H7 (cell line): ENCODE measurements at places on chromosomes 4 and X. TPM values are rescaled to one million over a fixed set of nuclear protein-coding genes. Genes with fewer than 3 reads are reported as not detected.

DNA sequence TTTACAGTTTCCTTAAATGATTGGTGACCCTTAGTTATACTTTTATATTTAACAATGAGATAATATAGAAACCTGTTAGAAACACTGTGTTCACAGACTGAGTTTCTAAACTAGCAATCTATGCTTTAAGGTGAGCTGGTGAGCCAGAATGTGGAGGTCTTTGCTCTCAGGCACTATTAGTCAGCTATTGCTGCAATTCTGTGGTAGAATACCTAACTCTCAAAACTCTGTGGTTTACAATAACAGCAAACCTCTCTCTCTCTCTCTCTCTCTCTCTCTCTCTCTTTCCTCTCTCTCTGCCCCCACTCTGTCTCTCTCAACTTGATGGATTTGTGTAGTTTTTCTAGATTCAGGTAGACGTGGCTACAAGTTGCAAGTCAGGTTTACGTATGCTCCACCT lies 17.6 kb upstream of the LCORL start:
- no peak for DNase-seq

DNA sequence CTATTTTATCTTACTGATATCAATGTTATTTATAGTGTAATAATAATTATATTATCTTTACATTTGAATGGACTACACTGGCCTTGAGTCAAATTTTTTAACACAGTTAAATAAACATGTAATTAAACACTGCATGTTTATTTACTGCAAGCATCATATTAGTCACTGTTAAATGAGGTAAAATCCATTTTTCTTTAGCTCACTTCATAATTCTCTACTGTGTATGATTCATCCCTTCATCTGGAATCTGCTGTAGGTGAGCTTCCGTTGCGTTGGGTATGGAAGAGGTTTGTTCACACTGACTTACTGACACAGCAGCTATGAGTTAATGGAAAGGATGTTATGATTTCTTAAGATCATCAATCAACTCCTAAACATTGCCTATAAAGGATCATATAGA lies 572.3 kb downstream of the PCDH11X start:
- DNase-seq = no peak

- DNase-seq = no peak
These were observed 79.9 kb upstream of the MAP3K15 start for GRCh38 chrX:19595043-19595677.

MAGEB2 gene
- total RNA-seq = 0.35 and 1.0 TPM in 2 replicates

GRCh38 chr4:73487233-73487632 lies 5.7 kb downstream of the AFM start:
- DNase-seq = no peak

GRCh38 chrX:111555406-111555958 lies 44.0 kb downstream of the SERTM2 start:
- no peak for DNase-seq

- no peak for DNase-seq
These were observed 941.2 kb upstream of the TENM3 start for GRCh38 chr4:181301735-181302710.

FAM149A gene
- 13.9 and 19.2 TPM in 2 replicates for total RNA-seq

TMEM31 gene
- 0.28 TPM in 1 of 2 replicates, not detected in the other for total RNA-seq

DNA sequence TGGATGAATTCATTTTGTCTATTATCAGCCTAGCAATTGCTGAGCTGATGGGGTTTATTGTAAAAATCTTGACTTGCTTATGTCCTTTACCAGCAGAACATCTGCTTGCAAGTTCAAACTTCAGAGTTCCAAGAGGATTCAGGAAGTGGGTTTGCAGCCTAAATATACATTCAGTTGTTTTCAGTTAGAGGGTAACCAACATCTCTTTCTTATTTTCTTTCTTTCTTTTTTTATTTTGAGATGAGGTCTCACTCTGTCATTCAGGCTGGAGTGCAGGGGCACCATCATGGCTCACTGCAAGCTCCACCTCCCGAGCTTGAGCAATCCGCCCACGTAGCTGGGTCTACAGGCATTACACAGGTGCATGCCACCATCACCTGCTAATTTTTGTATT lies 31.4 kb upstream of the FHL1 start:
- no peak for DNase-seq

DNA sequence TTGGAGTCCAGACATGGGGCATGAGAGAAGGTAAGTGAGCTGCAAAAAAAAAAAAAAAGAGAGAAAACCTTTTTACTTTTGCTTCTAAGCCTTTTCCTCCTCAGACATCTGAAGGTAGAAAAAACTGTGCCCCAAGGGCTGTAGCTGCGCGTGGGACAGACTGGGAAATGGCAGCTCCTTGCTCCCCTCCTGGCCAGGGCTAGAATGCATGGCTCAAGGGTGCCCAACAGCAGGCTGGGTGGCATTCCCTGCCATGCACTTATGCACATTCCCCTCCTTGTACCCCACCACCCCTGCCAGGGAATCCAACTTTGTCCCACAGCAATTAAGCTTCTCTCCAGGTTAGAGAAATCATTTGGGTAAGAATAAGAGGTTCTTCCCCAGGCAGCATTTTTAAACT lies 421.2 kb downstream of the TRAM1L1 start:
- DNase-seq = no peak

RAB33A gene
- 0.81 TPM in 1 of 2 replicates, not detected in the other for total RNA-seq

DNA sequence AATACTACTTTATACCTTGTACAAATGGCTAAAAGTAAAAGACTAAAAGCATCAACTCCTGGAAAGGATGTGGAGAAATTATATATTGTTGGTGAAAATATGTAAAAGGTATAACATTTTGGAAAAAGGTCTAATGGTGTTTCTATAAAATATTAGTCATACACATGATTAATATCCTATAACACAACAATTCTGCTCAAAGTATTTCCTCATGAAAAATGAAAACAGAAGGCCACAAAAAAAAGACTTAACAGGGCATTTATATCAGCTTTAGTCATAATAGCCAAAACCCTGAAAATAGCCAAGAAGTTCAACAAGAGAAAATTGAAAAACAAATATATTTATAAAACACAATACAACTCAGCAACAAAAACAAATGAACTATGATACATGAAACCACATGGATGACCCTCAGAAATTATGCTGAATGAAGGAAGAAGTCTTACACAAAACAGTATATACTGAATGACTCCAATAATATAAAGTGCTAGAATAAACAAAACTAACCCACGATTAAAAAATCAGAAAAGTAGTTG lies 38.8 kb downstream of the TBCK start:
- no peak for DNase-seq

DNA sequence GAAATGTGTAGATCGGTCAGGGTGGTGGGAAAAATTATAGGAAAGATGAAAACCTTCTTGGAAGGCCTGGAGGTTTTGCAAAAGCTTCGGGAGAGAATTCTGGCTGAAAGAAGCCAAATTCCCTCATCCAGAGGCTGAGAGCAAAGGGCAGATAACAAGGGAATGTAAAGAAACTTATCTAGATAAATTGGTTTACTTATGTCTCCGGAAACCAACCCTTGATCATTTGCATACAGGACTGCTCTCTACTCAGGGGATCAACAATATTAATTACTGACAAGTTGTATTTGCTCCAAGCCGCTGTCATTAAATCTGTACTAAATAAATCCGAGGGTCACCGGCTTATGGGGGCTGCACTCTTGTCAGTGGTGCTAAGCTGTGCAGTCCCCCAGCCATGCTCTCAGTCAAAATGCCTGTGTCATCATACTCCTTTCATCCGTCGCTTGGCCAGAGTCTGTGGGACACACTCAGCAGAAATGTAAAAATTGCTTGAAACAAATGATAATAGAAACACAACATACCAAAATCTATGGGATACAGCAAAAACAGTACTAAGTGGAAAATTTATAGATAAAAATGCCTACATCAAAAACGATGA lies 715.7 kb downstream of the KCTD8 start:
- no peak for DNase-seq

GRCh38 chr4:88722276-88722780 lies 24.7 kb upstream of the NAP1L5 start:
- no peak for DNase-seq

CSN2 gene
- total RNA-seq = not detected in 2 replicates

DMRTC1 gene
- not detected in 2 replicates for total RNA-seq

GRCh38 chrX:31540313-31540712 lies 468.5 kb upstream of the FTHL17 start:
- DNase-seq = no peak

DNA sequence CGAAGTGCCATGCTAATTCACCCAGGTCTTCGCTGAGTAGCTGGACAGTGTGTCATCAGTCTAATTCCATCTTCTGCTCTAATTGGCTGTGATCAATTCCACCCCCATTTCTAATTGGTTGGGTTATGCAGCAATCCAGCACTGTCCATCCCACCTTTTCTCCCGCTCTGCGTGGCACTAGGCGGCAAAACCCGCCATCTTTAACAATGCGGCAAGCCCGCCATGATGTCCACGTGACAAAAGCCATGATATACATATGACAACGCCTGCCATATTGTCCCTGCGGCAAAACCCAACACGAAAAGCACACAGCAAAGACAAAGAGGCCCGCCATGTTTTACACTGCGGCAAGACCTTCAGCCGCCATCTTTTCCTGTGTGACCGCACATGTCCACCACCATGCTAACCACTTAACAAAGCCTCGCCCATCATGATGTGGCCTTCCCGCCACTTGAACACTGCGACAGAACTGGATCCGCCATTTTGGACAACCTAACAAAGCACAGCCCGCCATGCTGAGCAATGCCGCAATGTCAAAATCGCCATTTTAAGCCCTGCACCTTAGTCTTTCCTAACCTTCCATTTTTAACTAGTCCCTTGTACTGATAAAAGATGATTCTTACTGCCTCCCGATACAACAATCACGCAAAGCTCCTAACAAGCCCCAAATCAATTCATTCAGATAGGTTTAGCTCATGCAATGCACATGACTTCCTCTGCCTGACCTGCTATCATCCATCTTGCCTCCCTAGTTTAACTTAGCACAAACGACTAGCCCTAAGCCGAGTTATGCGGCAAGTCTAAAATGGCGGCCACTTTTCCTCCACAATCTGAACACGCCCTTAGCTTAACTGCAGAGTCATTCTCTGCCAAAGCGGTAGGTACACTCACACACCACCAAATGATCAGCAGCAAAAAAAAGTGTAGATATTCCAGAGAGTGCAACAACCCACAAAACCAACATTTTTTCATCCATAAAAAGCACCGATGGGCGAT lies 288.3 kb downstream of the CHIC1 start:
- DNase-seq = no peak

F11 gene
- total RNA-seq = 0.28 and 0.30 TPM in 2 replicates

PF4V1 gene
- total RNA-seq = not detected in 2 replicates

DNA sequence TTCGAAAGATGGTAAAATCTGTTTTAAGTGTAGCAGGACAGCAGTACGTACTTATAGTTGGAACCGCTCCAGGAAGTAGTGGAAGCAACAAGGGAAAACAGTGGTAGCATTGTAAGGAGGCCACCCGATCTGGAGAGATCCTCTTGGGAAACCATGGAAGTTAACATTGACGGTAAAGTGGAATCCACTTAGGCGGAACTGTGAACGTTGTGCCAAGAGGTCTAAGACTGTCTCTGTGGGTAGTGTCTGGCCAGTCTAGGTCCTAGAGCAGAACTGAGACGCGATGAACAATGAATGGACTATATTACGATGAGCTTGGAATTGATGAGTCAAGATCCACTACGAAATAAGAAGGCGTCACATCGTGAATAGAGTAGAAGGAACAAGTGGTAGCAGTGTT lies 124.0 kb downstream of the TENM3 start:
- no peak for DNase-seq

TLL1 gene
- total RNA-seq = 0.31 and 1.1 TPM in 2 replicates

SYNPO2 gene
- total RNA-seq = 0.38 and 0.41 TPM in 2 replicates
